Mucosa of descending colon (tissue), 3 donors: ENCODE measurements at places on chromosomes 13 and 19. TPM values are rescaled to one million over a fixed set of nuclear protein-coding genes. Genes with fewer than 3 reads are reported as not detected.

OR7A5 gene
- not detected for total RNA-seq

PEG3 gene
- 2.3 TPM for total RNA-seq

AKAP8 gene
- total RNA-seq = 41.3 TPM

GRCh38 chr19:1409204-1410005, 2.0 kb downstream of the DAZAP1 start:
- no peak for DNase-seq

DNA sequence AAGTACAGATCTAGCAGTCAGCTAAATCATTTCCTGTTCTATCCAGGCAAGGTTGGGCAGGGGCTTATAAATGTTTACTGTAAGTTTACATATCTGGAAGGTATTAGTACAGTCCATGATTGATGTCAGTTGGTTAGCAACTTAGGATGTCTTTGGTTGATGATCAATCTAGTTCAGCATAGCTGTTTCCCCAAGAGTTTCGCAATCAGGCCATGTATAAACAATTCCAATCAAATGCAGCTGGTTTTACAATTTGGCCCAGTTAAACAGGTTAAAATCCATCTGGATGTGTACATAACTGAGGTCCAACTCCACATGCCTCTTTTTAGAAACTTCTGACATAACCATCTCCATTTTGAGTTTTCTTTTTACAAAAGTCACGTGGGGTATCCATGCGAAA, 6.9 kb downstream of the ZNF221 start:
- no peak for DNase-seq

- DNase-seq = no peak
These were observed 50.4 kb downstream of the GPR12 start for GRCh38 chr13:26710166-26710565.

GRCh38 chr13:21549633-21550032, 54.3 kb downstream of the MICU2 start:
- DNase-seq = no peak
